Activated CD4-positive, alpha-beta T cell treated with anti-CD3 and anti-CD28 coated beads, Interleukin-2, amount 10 ng/mL, durations not matched to agents 24 days and 14 days (primary cell): ENCODE measurements at places on chromosomes 4 and X. TPM values are rescaled to one million over a fixed set of nuclear protein-coding genes. Genes with fewer than 3 reads are reported as not detected.

GRCh38 chr4:145320294-145320693, 139.9 kb upstream of the OTUD4 start:
- peaks cover 9% of the 10 kb centered on the region for H3K27me3 ChIP-seq
- H3K27ac ChIP-seq, result no peak overlapping the region

DNA sequence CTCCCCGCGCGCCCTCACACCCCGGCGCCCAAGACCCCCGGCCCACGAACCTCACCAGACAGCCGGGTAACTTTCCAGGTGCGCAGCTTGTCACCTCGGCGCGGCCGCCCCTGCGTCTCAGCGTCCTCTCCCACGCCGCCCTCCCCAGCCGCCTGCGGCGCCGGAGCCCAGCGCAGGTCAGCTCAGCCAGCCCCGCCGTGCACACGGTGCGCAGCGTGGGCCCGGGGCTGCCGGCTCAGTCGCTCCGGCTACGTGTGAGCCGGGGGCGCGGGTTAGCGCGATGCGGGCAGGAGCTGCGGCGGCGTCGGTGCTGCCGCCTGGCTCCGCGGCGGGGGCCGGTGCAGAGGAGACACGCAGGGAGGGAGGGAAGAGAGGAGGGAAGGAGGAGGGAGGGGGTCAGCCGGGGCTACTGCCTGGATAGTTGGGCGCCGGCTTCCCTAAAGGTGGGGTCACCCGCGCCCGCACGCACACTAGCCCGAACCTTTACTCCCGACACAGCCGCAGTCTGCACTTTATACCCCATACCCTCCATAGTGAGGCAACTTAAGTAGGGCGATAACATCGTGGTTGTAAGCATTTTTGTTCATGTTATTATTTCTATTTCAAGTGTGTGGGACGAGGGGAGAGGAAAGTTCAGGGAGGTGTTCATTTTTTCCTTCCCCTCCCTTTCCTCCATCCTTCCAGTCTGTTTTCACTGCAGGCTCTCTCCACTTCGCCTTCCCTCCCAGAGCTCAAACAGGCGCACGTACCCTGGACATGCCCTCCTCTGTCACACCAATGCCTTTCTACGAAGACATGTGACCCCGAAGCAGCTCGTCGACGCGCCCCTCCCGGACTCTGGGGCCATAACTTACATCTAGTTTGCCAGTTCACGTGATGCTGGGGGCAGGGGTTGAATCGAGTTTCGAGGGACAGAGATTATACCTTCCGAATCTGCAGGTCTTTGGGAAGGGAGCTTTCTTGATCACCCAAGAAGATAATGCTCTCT, at the start of gene PRKG2:
Gene PRKG2, minus strand, starts transcription at position 342 of the 988 bp plus-strand sequence. CDS start 10,175 bp downstream, outside the sequence.
- H3K27ac ChIP-seq, result no peak within 1 kb of the TSS
- H3K4me3 ChIP-seq, result peak within 1 kb of the TSS; percentile 77
- H3K27me3 ChIP-seq, result peaks cover 40% of the 10 kb centered on the region
- no peaks in the 10 kb centered on the region for H3K36me3 ChIP-seq

The AFM gene
- not detected in 2 replicates for total RNA-seq

DNA sequence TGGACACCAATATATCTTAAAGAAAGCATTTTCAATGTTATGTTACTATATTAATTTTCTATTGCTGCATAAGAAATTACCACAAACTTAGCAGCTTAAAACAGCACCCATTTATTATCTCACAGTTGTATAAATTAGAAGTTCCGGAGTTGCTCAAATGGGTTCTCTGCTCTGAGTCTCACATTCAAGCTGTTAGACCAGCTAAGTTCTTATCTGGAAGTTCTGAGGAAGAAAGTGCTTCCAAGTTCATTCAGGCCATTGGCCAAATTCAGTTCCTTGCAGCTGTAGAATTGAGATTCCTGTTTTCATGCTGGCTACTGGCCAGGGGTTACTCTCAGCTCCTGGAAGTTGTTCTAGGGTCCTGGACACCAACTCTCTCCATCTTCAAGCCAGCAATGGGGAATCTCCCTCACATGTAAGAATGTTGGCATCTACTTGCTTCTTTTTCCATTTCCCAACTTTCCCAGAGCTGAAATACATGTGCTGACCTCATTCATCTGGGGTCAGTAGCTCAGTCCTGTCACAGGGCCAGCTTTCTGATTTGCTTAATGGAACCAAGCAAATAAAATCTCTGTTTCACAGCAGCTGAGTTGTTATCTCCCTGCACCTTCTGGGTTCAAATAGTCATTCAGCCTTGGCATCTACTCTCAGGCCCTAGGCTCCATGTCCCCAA, 99.6 kb upstream of the INTU start:
- DNase-seq, result no peak
- no peaks in the 10 kb centered on the region for H3K36me3 ChIP-seq
- H3K4me3 ChIP-seq, result no peak overlapping the region
- H3K27me3 ChIP-seq, result no peaks in the 10 kb centered on the region

DNA sequence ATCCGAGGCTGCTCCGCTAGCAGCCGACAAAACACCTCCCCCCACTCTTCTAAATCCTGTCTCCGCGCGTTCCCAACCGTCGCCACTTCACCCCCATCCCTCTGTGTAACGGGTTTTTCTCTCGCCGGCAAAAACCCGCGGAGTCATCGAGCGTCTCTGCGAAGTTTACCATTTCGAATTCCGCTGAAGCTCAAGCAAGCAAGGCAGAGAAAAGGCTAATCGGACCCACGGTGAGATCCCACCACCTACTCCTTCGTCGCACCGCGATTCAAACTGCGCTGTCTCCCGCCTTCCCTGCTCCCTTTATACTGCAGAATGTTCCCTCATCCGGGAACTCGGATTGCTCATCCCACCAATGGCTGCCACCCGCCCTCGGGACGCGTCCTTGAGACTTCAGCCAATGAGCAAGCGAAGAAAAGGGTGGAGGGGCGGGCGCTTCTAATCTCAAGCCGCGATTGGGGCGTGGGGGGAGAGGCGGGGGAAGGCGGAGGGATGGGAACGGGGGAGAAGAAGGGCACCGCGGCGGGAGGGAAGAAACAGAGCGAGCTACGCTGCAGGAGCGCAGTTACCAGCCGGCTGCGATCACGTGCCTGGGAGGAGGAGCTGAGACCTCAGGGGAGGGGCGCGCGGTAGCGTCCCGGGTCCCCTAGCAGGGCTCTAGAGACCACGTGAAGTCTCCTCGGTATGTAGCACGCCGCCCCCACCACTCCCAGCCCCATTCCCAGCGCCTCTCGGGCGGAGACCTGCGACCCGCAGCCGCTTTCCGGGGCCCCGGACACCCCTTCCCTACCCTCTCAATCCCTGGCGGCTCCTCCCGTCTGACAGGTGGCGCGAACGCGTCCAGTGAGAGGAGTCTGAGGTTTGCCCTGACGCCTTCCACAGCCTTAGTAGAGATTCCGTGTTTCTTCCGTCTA, at the start of gene H2AZ1:
Gene H2AZ1, minus strand, starts transcription at position 277 of the 914 bp plus-strand sequence. Its CDS starts 105 bp downstream, at position 172.
- peaks cover 20% of the 10 kb centered on the region for H3K4me1 ChIP-seq
- H3K36me3 ChIP-seq, result peaks cover 17% of the 10 kb centered on the region
- peak; percentile 98 for DNase-seq
- no peaks in the 10 kb centered on the region for H3K27me3 ChIP-seq
- H3K4me3 ChIP-seq, result no peak within 1 kb of the TSS

DNA sequence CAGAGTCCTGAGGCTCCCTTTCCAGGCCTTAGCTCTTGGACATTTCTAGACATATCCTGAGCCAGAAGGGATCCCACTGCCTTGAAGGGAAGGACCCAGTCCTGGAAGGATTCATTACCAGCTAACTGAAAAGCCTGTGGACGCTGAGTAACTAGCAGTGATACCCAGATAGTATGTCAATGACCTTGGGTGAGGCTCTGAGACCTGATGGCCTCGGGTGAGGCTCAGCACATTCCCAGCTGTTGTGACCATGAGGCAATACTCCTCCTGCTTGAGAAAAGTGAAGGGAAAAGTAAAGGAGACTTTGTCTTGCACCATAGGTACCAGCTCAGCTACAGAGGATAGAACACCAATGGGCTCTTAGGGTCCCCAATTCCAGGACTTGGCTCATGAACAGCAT, 268.1 kb downstream of the DKK2 start:
- DNase-seq, result no peak
- no peaks in the 10 kb centered on the region for H3K4me1 ChIP-seq
- H3K27ac ChIP-seq, result no peak overlapping the region
- H3K27me3 ChIP-seq, result no peaks in the 10 kb centered on the region
- no peak overlapping the region for H3K4me3 ChIP-seq

- no peaks in the 10 kb centered on the region for H3K36me3 ChIP-seq
- H3K4me3 ChIP-seq, result no peak overlapping the region
- no peak overlapping the region for H3K27ac ChIP-seq
- H3K4me1 ChIP-seq, result peaks cover 4% of the 10 kb centered on the region
Observed at GRCh38 chr4:76755756-76756155, 142.2 kb downstream of the SOWAHB start.

GRCh38 chrX:123961268-123962005, at the start of gene STAG2:
Gene STAG2 (plus strand): TSS chrX:123961706. CDS start chrX:124022628, 60,922 bp downstream.
- peaks cover 8% of the 10 kb centered on the region for H3K36me3 ChIP-seq
- H3K27me3 ChIP-seq, result no peaks in the 10 kb centered on the region
- H3K4me3 ChIP-seq, result peak within 1 kb of the TSS; percentile 84
- H3K4me1 ChIP-seq, result peaks cover 19% of the 10 kb centered on the region
- DNase-seq, result peak; percentile 84
- H3K27ac ChIP-seq, result peak within 1 kb of the TSS; percentile 98

- H3K4me1 ChIP-seq, result peaks cover 20% of the 10 kb centered on the region
- DNase-seq, result no peak
- no peaks in the 10 kb centered on the region for H3K27me3 ChIP-seq
- H3K4me3 ChIP-seq, result no peak overlapping the region
- no peak overlapping the region for H3K27ac ChIP-seq
- H3K36me3 ChIP-seq, result peaks cover 10% of the 10 kb centered on the region
Observed at GRCh38 chr4:87042221-87042620, 107.4 kb downstream of the AFF1 start.

DNA sequence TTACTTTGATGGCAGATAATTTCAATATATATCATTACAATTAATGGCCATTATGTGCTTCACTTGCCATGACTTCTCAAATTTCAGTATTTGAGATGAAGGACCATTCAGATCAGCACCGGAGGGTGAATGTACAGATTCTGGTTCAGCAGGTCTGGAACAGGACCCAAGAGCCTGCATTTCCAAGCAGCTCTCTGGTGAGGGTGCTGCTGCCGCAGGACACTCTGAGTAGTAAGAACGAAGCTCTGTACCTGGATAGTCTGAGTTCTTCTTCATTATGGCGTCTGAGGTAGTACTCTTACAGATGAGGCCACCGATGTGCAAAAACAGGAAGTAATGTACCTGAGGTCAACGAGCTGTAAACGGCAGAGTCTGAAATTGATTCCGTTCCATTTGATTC, 228.2 kb downstream of the FBXW7 start:
- peaks cover 2% of the 10 kb centered on the region for H3K27me3 ChIP-seq
- H3K4me1 ChIP-seq, result peaks cover 2% of the 10 kb centered on the region
- no peaks in the 10 kb centered on the region for H3K36me3 ChIP-seq
- no peak overlapping the region for H3K4me3 ChIP-seq
- H3K27ac ChIP-seq, result no peak overlapping the region

GRCh38 chr4:95108883-95109421, 351.2 kb downstream of the BMPR1B start:
- H3K27ac ChIP-seq, result no peak overlapping the region
- no peaks in the 10 kb centered on the region for H3K36me3 ChIP-seq
- DNase-seq, result no peak
- H3K27me3 ChIP-seq, result peaks cover 8% of the 10 kb centered on the region
- no peaks in the 10 kb centered on the region for H3K4me1 ChIP-seq

DNA sequence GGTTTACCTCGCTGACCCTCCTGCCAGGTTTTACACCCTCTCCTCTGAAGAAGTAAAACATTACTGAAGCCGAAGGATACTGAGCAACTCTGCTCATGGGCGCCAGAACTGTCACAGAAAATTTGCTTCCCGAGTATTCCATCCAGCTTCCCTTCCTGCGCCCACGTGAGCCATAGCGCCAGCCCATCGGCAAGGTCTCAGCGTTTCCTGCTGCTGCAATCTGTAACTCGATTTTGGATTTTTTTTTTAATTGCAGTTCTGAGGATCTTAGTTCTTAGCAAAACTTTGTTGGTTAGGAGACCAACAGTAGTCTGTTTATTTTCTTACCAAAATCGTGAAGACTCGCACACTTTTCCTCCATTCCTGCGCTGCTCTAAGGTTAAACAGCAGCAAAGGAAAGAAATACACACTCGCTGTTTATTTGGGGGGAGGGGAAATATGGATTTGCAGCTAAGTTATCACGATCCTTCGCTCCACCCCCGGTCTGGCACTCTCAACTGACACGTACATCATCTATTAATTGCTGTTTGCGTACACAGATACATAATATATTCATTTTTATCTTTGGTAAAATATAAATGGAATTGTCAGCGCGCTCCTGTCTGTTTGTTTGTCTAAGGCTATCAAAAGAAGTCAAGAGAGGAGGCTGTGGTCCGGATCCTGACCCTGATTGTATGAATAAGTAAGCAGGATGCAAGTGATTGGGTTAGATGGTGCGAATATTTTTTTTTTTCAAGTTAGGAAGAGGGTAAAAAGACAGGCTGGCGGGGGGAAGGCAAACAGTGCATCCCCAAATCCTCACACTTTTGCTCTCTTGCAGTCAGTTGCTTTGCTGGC, at the start of gene TLL1:
Gene TLL1, plus strand, starts transcription at position 777 of the 837 bp plus-strand sequence. CDS start 668 bp downstream, outside the sequence.
- peaks cover 3% of the 10 kb centered on the region for H3K4me1 ChIP-seq
- H3K36me3 ChIP-seq, result no peaks in the 10 kb centered on the region
- no peak for DNase-seq
- H3K27me3 ChIP-seq, result peaks cover 58% of the 10 kb centered on the region
- no peak within 1 kb of the TSS for H3K27ac ChIP-seq
- peak within 1 kb of the TSS; percentile 43 for H3K4me3 ChIP-seq

- H3K4me1 ChIP-seq, result peaks cover 45% of the 10 kb centered on the region
- peak; percentile 82 for DNase-seq
- no peak overlapping the region for H3K4me3 ChIP-seq
Observed at GRCh38 chr4:1910643-1911042, 39.5 kb downstream of the NSD2 start.

DNA sequence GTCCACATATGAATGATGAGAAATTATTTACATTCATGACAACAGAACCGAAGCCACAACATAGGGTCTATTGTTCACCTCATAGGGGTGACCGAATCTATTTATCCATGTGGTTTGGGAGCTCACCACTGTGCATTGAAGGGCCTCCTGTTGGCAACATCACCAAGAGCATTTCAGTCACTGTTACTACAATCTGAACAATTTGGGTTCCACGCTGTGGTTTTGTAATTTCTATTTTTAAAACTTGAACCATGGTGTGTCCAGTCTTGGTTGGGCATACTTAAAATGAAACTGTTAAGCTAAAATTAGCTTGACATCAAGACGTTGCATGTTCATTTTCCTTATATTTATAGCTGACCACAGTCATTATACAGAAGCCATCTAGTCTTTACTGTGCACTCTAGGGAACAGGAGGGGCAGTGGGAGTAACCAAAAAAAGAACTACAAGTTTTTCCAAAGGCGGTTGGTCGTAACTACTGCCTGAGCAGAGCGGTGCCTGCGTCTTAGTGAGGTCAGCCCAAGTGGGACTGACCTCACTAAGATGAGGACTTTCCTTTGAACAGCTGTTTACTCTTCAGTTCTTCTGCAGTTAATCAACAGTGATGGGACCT, 192.1 kb downstream of the SPRY1 start:
- H3K27ac ChIP-seq, result no peak overlapping the region
- H3K4me1 ChIP-seq, result peaks cover 8% of the 10 kb centered on the region
- peaks cover 3% of the 10 kb centered on the region for H3K36me3 ChIP-seq
- H3K27me3 ChIP-seq, result peaks cover 7% of the 10 kb centered on the region

- no peaks in the 10 kb centered on the region for H3K27me3 ChIP-seq
- no peaks in the 10 kb centered on the region for H3K4me1 ChIP-seq
- H3K27ac ChIP-seq, result no peak overlapping the region
- H3K36me3 ChIP-seq, result no peaks in the 10 kb centered on the region
- no peak overlapping the region for H3K4me3 ChIP-seq
Observed at GRCh38 chrX:43525901-43526610, 130.0 kb upstream of the MAOA start.

- H3K27me3 ChIP-seq, result no peaks in the 10 kb centered on the region
- no peaks in the 10 kb centered on the region for H3K36me3 ChIP-seq
- no peak overlapping the region for H3K4me3 ChIP-seq
- H3K4me1 ChIP-seq, result no peaks in the 10 kb centered on the region
- no peak for DNase-seq
- H3K27ac ChIP-seq, result no peak overlapping the region
Observed at GRCh38 chr4:143713553-143713952, 13.1 kb upstream of the FREM3 start.

The NEXMIF gene
- 0.47 and 0.54 TPM in 2 replicates for total RNA-seq
